ENCODE measurements at places on chromosomes 4 and X.
A peak's percentile ranks its signal among the peaks of the same experiment; 100 is the strongest.

GRCh38 chr4:183621875-183622274, 37.1 kb downstream of the RWDD4 start:
- H3K36me3 ChIP-seq = no peaks in the 10 kb centered on the region
- H3K4me3 ChIP-seq = no peak overlapping the region
- no peak overlapping the region for H3K27ac ChIP-seq
- DNase-seq = no peak
- no peaks in the 10 kb centered on the region for H3K27me3 ChIP-seq

- H3K27me3 ChIP-seq = no peaks in the 10 kb centered on the region
- DNase-seq = peak; percentile 79
- H3K4me3 ChIP-seq = no peak overlapping the region
- H3K27ac ChIP-seq = no peak overlapping the region
- no peaks in the 10 kb centered on the region for H3K36me3 ChIP-seq
These were observed 95.2 kb downstream of the ATG4A start for GRCh38 chrX:108186811-108187210.

DNA sequence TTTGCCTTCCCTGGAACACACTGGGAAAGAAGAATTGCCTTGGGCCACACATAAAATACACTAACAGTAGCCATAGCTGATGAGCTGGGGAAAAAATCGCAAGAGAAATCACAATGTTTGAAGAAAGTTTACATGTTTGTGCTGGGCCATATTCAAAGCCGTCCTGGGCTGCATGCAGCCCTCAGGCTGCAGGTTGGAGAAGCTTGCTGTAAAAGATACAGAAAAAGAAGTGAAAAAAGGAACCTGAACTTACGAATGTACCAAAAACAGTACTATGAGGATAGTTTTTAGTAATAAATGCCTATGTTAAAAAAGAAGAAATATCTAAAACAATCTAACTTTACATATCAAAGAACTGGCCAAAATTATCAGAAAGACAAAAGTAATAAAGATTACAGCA, 82.1 kb downstream of the UGT2B28 start:
- no peaks in the 10 kb centered on the region for H3K36me3 ChIP-seq
- H3K4me3 ChIP-seq = no peak overlapping the region
- no peaks in the 10 kb centered on the region for H3K27me3 ChIP-seq
- H3K4me1 ChIP-seq = no peaks in the 10 kb centered on the region

DNA sequence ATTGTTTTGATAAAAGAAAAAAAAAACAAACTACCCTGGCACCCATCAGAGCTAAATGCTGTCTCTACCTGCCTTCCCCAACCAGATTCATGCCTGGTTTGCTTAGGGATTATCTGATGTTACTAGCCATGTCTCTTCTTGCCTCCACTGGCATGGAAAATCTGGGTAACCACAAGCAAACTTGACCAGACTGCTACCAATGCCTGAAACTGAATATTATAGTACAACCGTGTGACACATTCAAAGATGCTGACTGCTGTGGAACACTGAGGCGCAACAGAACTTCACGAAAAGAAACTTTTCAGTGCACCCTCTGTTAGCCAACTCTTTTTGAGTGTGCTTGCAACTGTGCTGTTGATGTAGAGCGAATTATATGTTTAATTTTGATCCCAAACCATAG, 228.1 kb downstream of the CBR4 start:
- no peak overlapping the region for H3K4me3 ChIP-seq
- H3K4me1 ChIP-seq = no peaks in the 10 kb centered on the region
- H3K36me3 ChIP-seq = no peaks in the 10 kb centered on the region
- no peak for DNase-seq

DNA sequence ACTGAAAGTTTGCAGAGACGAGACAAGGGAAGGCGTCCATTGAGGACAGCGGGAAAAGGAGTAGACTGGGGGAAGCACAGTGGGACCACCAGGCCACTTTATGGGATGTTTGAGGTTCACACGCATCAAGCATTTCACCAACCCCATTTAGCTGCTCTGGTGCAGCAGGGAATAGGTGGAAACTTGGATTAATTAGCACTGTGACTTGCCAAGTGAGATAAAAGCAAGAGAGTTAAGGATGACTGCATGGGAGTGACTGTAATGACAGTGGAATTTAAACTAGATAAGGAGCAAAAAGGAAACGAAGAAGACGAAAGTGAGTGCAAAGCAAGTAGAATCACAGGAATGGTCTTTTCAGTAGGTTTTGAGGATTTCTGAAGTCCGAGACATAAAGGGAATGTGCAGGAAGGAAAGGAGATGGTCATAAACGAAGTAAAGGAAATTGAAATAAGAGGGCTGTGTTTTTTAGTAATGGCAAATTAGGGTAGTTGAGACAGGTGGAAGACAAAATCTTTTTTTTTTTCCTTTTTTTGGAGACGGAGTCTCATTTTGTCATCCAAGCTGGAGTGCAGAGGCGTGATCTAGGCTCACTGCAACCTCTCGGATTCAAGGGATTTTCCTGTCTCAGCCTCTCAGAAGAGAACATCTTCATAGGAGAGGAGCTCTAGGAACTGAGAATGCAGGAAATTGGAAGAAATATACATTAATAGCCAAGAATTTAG, 119.0 kb upstream of the MAP9 start:
- no peaks in the 10 kb centered on the region for H3K36me3 ChIP-seq
- H3K27me3 ChIP-seq = no peaks in the 10 kb centered on the region
- no peaks in the 10 kb centered on the region for H3K4me1 ChIP-seq

GRCh38 chr4:106414366-106414765, 45.8 kb upstream of the GIMD1 start:
- H3K27ac ChIP-seq = no peak overlapping the region
- no peaks in the 10 kb centered on the region for H3K27me3 ChIP-seq
- H3K4me1 ChIP-seq = no peaks in the 10 kb centered on the region
- no peak overlapping the region for H3K4me3 ChIP-seq
- no peaks in the 10 kb centered on the region for H3K36me3 ChIP-seq

- H3K4me3 ChIP-seq = no peak overlapping the region
- no peaks in the 10 kb centered on the region for H3K36me3 ChIP-seq
- no peak for DNase-seq
- no peak overlapping the region for H3K27ac ChIP-seq
- no peaks in the 10 kb centered on the region for H3K27me3 ChIP-seq
These were observed 66.6 kb downstream of the BANK1 start for GRCh38 chr4:101857176-101857575.

DNA sequence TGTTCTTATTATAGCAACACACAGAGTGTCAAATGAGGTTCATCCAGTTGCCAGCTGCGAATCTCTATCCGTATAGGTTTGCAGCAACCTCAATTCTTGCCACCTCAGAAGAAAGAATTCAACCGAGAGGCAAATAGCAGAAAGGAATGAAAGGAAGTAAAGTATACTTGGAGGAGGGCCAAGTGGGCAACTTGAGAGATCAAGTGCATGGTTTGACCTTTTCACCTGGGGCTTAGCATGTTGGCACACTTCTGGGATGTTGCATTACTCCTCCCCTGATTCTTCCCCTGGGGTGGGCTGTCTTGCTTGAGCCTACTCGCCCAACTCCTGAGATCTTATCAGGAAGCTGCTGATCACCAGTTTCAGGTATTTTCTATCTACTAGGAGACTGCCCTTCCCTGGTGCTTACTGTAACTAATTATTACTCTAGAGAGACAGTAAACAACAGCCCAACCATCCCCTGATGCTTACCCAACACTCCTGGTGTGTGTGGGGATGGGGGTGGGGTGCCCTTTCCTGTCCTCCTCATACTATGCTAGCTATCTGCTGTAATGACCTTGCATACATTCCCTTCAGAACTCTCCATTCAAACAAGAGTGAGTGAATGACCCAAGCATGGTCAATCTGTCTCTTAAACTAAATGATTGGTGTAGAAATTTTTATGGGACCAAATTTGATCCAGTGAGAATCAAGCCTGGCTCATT, 7.3 kb upstream of the TMEM33 start:
- no peak overlapping the region for H3K27ac ChIP-seq
- DNase-seq = no peak
- H3K4me3 ChIP-seq = no peak overlapping the region
- H3K27me3 ChIP-seq = no peaks in the 10 kb centered on the region

Measured in fibroblast of lung (primary cell).